Suppressor macrophage treated with lipopolysaccharide for 1 hour (primary cell): ENCODE measurements at places on chromosomes 4 and X.

DNA sequence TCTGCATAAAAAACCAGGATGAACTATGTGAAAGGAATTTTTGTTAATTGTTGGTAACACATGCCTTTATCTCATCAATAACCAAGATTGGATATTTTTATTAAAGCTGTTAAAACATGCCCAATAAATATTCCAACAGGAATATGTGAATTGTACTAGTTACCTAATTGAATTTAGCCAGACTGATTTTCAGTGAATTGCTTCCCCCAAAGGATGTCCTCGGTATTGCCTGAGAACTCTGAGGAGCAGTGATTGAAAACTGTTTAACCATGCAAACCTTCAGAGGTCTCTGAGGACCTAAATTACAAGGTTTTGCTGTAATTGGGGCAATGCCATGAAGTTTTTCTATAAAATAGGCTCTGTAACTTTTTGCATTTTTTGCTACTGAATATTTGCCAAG is 66.6 kb downstream of the BLTP1 start:
- DNase-seq = no peak

- no peak for DNase-seq
Observed at GRCh38 chrX:151505796-151506195, 57.7 kb upstream of the PASD1 start.

- DNase-seq = no peak
Observed at GRCh38 chr4:66567551-66567950, 897.3 kb upstream of the EPHA5 start.

GRCh38 chr4:125547836-125548235 is 233.1 kb downstream of the FAT4 start:
- DNase-seq = no peak

- DNase-seq = no peak
Observed at GRCh38 chr4:36914106-36914505, 330.4 kb upstream of the NWD2 start.

DNA sequence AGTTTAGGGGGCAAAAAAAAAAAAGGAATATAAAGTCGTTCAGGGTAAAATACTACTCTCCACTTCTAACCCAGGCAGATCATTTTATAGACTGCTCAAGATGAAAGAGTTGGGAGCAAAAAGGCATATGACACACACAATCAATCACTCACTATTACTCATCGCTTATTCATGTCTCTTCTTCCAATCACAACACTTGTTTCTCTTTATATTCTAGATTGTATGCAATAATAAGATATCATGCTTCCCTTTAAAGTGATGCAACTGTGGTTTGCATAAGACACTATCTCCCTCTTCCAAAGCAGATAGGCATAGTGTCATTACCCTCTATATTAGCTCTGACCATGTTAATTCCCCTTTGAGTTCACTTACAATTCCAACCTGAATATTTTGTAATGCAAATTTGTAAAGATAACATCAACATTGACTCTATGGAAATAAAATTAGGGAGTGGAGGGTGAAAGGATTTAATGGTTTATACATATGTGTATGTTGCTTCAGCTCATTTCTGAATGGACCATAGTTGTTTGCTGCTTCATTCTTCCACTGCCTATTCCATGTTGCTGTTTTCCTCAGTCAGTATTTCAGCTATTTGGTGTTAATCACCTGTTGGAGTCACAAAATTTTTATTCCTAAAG is 154.9 kb upstream of the EPHA5 start:
- no peak for DNase-seq

- DNase-seq = no peak
Observed at GRCh38 chr4:42172921-42173320, 20.5 kb upstream of the BEND4 start.

DNA sequence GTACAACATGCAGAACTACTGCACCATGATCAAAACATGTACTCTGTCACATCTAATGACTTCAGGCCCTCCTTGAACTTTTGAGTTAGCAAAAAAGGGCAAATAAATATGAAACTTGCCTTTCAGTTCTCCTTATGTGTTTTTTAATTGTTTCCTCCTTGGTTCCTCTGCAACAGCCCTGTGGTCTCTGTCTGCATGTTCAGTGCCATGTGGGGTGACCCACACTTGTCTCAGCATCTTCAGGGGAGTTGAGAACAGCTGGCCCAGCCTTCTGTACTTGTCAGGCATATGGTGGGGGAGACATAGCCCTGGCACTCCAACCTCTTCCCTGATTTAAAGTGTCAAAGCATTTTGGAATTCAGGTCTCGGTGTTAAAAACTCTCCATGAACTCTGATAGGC is 188.0 kb upstream of the PGRMC2 start:
- no peak for DNase-seq

- DNase-seq = no peak
Observed at GRCh38 chr4:74023709-74024108, 14.8 kb downstream of the CXCL3 start.

DNA sequence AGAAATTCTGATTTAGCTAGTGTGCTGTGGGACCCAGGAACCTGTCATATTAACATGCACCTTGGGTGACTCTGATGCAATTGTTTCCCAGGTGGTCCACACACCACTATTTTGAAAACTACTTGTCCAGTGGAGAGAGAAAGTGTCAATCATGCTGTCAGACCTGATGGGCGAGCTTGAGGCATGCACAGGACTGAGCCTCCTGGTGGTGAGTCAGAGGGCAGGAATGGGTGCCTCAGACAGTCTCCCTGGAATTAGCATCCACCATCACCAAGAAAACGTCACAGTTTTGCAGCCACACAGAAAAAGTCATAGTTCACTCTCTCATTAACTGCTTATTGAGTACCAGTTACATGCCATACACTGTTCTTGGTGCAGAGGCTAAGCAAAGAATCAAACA is 181.8 kb upstream of the MAOA start:
- no peak for DNase-seq

- DNase-seq = no peak
Observed at GRCh38 chr4:53626491-53626890, 35.2 kb upstream of the LNX1 start.

DNA sequence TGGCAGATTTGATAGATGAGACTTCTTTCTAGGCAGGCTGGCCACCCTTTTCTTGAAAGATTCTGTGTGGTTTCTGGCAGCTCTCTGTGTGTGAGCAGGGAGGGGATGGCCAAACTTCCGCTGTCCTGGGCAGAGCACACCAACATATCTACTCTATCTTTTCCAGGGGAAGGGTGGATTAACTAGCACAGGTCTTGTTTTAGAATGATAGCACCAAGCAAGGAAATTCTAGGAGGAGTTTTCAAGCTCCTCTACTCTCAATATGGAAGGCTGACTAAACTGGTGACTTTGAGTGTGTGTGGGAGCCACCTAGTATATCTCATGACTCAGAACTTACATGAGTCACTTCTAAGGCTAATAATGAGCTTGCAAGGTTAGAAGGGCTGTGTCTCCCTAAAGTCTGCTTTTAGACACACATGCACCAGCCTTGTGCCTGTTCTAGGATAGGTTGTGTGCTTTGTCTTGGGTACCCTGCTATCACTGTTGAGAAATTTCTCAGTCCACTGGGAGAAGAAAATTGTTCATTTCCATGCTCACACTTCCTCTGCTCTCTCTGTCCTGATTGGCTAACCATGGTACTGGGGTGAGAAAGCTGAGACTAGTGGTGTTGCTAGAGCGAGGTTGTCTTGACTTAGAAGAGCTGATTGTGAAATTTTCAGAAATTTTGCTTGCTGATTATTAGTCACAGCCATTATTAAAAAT is 72.9 kb downstream of the YIPF6 start:
- peak; percentile 78 for DNase-seq

DNA sequence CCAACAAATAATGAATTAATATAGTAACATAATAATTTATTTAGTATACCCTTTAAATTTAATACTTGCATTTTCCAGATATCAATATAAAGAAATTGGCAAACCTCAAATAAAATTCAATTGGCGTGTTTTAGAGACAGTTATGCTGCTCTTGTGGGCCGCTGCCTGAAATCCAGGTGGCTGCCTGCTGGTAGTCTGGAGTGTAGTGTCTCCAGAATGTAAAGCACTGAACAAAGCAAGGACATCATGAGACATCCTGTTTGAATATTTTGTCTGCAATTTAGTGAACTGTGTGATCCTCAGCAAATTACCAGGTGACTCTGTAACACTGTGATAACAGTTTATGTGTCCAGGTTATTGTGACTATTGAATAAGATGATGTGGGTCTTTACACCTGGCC is 29.9 kb downstream of the ZFP42 start:
- DNase-seq = no peak

GRCh38 chr4:54400188-54400587 is 171.1 kb downstream of the PDGFRA start:
- no peak for DNase-seq

DNA sequence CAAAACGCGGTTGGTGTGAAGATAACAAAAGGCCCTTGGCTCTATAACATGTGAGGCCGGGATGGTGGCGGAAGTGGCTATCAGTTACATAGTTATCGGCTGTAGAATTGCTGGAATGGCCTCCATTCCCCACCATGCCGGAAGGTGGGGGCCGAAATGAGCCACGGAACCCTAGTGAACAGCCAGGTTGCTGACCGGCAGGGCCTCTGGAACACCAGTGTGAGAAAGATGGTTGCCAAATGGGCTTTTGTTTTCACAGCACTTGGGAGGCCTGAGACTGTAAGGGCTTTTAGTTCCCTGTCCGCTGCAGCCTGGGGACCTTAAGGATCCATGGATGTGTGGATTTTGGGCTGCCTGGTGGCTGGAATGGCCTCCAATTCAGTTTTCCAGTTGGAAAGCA is 23.3 kb upstream of the ARX start:
- no peak for DNase-seq

DNA sequence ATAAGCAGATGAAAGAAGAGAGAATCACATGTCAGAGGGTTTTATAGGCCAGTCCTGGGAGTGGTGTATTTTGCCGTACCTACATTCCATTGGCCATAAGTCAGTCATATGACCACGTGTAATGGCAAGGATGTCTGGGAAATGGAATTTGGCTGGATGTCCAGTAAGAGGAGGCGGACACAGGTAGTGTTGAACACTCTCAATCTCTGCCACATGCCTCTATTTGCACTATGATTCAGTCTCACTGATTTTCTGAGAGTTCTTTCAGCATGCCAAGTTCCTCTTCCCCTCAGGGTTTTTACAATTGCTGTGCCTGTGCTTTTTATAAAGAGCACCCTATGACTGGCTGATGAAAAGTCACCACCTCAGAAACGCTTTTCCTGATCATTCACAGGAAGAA is 164.2 kb upstream of the GPR101 start:
- DNase-seq = no peak

DNA sequence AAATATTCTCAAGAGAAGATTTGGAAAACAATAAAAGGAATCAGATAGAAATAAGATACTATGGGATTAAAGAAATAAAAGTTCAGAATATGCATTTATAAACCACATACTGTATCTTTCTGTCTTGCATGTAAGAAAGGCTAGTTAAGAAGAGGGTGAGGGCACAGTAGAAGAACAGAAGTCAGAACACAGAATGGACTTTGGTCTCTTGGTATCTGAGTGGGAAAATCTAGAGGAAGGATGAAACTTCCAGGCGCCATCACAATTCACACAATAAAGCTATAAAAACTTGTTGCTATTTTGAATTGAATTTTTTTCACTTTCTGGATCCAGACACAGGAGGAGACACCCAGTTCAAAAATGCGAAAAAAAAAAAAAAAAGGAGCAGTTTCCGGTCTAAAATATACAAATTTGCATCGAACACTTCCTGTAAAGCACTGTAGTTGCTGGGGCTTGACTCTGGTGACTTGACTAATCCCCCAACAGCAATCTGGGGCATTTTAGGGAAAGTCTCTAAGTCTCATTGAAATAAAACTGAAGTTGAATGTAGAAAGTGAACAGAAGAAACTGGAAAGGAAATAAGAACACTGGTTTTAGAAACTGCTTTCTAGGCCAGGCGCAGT is 8.1 kb upstream of the NAAA start:
- peak; percentile 10 for DNase-seq

- DNase-seq = peak; percentile 46
Observed at GRCh38 chr4:112060212-112060611, 85.0 kb upstream of the FAM241A start.

DNA sequence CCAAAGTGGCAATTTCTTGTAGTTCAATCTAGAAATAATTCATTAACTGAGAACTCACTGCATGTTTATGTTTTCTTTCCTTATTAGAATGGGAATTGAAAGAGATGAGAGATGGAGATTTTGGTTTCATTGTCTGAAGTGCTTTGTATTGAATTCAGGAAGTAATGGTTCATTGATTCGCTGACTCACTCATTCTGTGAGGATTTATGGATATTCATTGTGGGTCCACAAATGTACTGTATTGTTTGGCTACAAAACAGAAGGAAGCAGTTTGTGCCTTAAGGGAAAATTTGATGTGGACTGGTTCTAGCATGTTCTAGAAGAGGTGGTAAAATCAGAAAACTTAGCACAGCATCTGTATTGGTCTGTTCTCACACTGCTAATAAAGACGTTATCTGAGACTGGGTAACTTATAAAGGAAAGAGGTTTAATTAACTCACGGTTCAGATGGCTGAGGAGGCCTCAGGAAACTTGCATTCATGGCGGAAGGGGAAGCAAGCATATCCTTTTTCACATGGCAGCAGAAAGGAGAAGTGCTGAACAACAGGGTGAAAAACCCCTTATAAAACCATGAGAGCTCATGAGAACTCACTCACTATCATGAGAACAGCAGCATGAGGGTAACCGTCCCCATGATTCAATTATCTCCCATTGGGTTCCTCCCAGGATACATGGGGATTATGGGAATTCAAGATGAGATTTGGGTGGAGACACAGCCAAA is 132.3 kb upstream of the VCX3A start:
- no peak for DNase-seq

GRCh38 chr4:125765941-125766340 is 451.2 kb downstream of the FAT4 start:
- no peak for DNase-seq

- DNase-seq = no peak
Observed at GRCh38 chr4:179472164-179472563, 2029.9 kb upstream of the AGA start.

DNA sequence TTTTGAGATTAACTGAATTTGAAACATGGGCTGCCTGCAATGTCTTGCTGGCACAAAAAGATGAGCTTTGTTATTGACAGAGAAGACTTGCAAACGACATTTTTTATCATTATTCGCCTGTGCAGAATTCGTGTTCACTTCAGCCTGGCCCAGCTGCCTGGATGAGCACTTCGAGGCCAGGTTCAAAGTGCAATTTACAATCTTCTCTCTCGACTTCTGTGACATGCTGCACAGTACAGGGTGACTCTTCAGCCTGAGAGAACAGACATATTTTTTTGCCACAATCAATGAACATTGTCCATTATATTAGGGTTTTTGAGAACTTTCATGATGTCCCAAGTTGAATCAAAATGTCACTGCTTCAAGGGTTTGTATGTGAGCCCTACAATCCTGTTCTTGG is 616.5 kb downstream of the SMARCA1 start:
- no peak for DNase-seq

DNA sequence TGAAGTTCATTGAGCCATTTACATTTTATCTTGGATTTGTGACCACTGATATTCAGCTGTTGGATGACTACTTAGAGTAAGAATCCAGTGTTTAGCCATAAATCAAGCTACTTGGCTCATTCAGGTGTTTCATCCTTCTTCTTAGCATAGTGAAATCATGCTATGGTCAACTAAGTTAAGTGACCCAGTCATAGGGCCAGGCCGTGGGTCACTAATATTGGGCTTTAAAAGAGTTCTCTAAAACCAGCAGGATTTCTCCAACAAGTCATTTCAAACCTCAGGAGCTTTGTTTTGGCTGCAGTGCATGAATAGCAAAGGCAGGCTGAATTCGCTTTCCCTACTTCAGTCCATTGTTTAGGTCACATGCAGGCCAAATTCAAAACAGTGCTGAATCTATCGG is 181.0 kb downstream of the MAML3 start:
- no peak for DNase-seq

GRCh38 chr4:26272654-26273615 is 47.9 kb upstream of the RBPJ start:
- DNase-seq = peak; percentile 58
